ENCODE measurements at places on chromosomes 6 and 20.

GRCh38 chr6:94026575-94026974, 607.2 kb upstream of the EPHA7 start:
- no peak for DNase-seq

DNA sequence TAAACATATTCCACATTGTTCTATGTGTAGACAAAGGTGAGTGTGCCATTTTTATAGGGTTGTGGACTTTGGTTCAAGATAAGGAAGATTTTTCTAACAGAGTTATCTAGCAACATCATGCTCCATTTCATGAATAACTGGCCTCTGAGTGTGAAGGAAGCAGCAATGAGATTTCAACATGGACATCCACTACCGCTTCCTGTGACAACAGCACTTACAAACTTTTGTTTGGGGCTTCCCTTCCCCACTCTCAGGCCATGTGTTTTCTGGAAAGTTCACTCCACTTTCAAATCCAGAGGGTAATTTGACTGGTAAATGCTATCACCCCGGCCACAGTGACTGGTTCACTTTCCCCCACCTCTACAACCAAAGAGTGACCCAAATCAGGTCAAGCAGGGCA, 38.1 kb upstream of the PROKR2 start:
- DNase-seq = no peak

GRCh38 chr20:3101737-3102574, 17.4 kb upstream of the AVP start:
- no peak for DNase-seq

GRCh38 chr20:48903705-48904104, 17.8 kb upstream of the ARFGEF2 start:
- no peak for DNase-seq

DNA sequence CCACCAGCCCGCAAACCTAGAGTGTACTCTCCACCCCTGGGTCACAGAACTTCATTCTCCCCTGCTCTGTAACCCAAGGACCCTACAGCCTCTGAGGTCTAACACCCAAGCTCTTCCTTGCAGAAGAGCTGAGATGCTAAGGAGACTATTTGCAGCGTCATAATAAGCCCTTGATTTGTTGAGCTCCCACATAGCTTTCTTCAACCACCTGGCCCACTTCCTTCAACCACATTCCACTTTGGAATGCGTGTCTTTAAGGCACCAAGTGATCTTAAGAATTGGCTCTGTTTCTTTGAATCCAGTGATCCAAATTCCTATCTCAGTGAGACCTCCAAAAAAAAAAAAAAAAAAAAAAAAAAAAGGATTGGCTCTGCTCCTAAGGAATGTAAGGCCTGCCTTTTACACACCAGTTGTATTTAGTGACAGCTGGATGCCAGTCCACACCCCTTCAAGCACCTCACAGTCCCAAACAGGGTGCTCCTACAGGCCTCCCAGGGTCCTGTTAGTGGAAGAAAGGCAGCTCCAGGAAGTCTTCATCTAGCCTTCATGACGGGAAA, 106.2 kb downstream of the UBE3D start:
- DNase-seq = no peak

GRCh38 chr6:100665041-100665380, 200.3 kb upstream of the SIM1 start:
- no peak for DNase-seq

- no peak for DNase-seq
Measured at GRCh38 chr6:166836785-166837718, 119.3 kb downstream of the RNASET2 start.

DNA sequence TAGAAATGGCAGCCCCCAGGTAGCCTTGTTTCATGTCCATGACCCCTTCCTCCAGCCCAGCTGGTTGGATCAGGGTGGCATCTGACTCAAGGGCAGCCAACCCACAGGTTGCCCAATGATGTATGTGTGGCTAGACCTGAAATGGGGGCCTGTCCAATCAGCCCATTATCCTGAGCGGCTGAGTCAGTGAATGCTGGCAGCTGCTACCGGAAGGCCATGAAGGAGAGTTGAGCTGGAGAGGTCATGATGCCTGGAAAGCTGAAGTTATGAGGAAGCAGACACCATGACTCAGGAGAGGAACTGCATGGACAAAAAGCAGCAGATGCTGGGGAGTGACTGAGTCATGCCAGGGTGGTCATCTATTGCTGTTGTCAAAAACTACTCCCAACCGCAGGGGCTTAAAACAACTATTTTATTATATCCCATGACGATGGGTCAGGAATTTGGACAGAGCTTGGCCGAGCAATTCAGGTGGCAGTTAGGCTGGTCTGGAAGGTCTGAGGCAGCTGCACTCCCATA, 67.3 kb downstream of the MDGA1 start:
- DNase-seq = no peak

GRCh38 chr6:69835414-69836179, 30.8 kb upstream of the COL19A1 start:
- no peak for DNase-seq

GRCh38 chr20:5080384-5080877, 39.3 kb downstream of the PCNA start:
- DNase-seq = no peak

GRCh38 chr6:134746140-134746539, 203.8 kb downstream of the ALDH8A1 start:
- DNase-seq = no peak

GRCh38 chr6:160022793-160023192, 53.9 kb downstream of the IGF2R start:
- no peak for DNase-seq

- DNase-seq = no peak
Measured at GRCh38 chr6:112760831-112761230, 413.7 kb downstream of the RFPL4B start.

- DNase-seq = no peak
Measured at GRCh38 chr6:16284472-16284871, 46.1 kb downstream of the GMPR start.

Data from stimulated activated CD4-positive, alpha-beta T cell treated with anti-CD3 and anti-CD28 coated beads, Interleukin-1b, Interleukin-23, amount 100 ng/mL, for 1 hour (primary cell).